ENCODE measurements at places on chromosomes 7 and 10. TPM values are rescaled to one million over a fixed set of nuclear protein-coding genes. Genes with fewer than 3 reads are reported as not detected.

- no peak overlapping the region for H3K27ac ChIP-seq
- no peaks in the 10 kb centered on the region for H3K4me1 ChIP-seq
- no peaks in the 10 kb centered on the region for H3K36me3 ChIP-seq
- no peak overlapping the region for H3K4me3 ChIP-seq
- H3K27me3 ChIP-seq, result peaks cover 31% of the 10 kb centered on the region
Observed at GRCh38 chr7:31437250-31437865, 76.5 kb upstream of the ITPRID1 start.

- no peaks in the 10 kb centered on the region for H3K36me3 ChIP-seq
- no peaks in the 10 kb centered on the region for H3K4me1 ChIP-seq
- peak; percentile 67 for DNase-seq
- no peak overlapping the region for H3K27ac ChIP-seq
- no peaks in the 10 kb centered on the region for H3K27me3 ChIP-seq
Observed at GRCh38 chr7:110590415-110590814, 500.5 kb upstream of the LRRN3 start.

GIMAP4 gene
- not detected for total RNA-seq

- DNase-seq, result peak; percentile 59
- H3K36me3 ChIP-seq, result no peaks in the 10 kb centered on the region
- no peak overlapping the region for H3K27ac ChIP-seq
- H3K4me3 ChIP-seq, result no peak overlapping the region
Observed at GRCh38 chr7:3578399-3578798, 277.3 kb downstream of the SDK1 start.

- peaks cover 4% of the 10 kb centered on the region for H3K36me3 ChIP-seq
- H3K4me3 ChIP-seq, result no peak overlapping the region
- no peaks in the 10 kb centered on the region for H3K27me3 ChIP-seq
- no peak for DNase-seq
Observed at GRCh38 chr7:92781117-92781720, 55.2 kb downstream of the CDK6 start.

- no peaks in the 10 kb centered on the region for H3K4me1 ChIP-seq
- H3K27me3 ChIP-seq, result no peaks in the 10 kb centered on the region
- H3K27ac ChIP-seq, result no peak overlapping the region
- DNase-seq, result no peak
- peaks cover 35% of the 10 kb centered on the region for H3K36me3 ChIP-seq
- H3K4me3 ChIP-seq, result no peak overlapping the region
Observed at GRCh38 chr10:72472306-72472705, 117.6 kb upstream of the DNAJB12 start.

DNA sequence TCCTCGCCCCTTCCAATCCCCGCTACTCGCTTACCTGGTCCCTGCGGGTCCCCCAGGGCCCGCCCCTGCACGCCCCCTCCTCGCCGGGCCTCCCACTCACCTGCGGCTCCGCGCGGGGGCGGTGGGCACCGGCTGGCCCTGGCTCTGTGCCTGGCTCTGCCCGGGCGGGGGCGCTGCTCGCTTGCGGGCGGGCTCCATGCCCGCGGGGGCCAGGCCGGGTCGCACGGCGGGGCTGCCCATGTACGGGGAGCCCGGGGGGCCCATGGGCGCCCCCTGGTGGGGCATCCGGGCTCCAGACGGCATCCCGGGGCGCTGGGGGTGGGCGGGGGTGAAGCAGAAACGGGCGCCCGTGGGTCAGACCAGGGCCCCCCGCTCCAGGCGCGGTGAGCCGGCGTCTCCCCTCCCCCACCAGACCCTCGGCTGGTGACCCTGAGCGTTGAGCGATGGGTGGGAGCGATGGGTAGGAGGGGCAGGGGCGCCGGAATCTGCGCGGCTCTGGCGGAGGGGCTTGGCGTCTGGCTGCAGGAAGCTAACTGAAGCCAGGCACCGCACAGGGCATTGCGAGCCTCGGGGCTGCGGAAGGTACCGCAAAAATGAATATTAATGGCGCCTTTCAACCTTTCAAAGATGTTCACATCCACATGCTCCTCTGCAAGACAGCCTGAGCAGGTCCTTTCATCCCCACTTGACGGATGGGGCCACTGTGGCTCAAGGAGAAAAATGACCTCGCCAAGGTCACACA is 3.0 kb downstream of the SMARCD3 start:
- peaks cover 23% of the 10 kb centered on the region for H3K4me1 ChIP-seq
- peaks cover 25% of the 10 kb centered on the region for H3K36me3 ChIP-seq
- no peak overlapping the region for H3K27ac ChIP-seq
- DNase-seq, result peak; percentile 86
- H3K4me3 ChIP-seq, result no peak overlapping the region
- no peaks in the 10 kb centered on the region for H3K27me3 ChIP-seq

All from endodermal cell (in vitro differentiated cells).